Activated naive CD4-positive, alpha-beta T cell treated with anti-CD3 and anti-CD28 coated beads for 36 hours (primary cell): ENCODE measurements at places on chromosomes 2 and 18.

DNA sequence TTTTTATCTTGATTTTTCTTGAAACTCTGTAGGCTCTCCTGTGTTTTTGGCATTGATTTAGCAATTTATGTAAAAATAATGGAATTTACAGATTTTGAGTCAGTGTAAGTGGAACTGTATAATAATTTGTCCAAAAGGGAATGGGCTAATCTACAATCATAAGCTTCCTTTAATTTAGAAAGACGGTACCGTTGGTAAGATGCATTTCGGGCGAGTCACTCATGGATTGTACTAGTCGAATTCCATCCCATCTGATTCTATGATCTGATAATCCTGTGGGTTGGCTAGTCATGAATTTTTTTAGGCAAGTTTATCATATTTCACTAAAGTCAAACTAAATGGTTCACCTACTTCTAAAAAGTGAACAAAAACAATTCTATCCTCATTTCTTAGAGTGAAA, 133.4 kb downstream of the ZNF407 start:
- DNase-seq: no peak

GRCh38 chr2:153604133-153604532, 125.6 kb upstream of the RPRM start:
- no peak for DNase-seq

DNA sequence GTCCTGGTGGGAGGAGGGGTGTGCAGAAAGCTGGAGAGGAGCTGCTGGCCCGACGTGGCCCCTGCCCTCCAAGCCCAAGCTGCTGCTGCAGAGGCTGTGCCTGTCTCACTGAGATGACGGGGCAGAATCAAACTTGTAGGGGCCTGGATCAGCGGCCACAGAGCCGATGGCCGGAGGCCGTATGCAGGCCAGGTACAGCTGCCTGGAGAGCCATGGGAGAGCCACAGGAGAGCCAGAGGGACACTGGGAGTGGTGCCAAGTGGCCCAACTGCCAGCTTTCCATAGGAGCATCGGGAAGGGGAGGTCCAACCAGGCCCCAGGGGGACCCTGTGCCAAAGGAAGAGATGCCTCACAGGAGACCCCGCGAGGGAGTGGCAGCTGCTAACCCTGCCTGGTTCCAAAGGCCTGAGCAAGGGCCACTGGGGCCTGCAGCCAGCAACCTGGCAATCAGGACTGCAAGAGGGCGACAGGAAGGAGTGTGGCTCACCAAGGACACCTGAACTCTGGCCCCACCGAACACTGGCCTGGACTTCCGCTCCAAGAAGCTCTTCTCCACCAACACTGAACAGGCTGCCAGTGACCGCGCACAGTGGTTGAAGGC, 70.7 kb downstream of the HDAC4 start:
- DNase-seq: no peak

DNA sequence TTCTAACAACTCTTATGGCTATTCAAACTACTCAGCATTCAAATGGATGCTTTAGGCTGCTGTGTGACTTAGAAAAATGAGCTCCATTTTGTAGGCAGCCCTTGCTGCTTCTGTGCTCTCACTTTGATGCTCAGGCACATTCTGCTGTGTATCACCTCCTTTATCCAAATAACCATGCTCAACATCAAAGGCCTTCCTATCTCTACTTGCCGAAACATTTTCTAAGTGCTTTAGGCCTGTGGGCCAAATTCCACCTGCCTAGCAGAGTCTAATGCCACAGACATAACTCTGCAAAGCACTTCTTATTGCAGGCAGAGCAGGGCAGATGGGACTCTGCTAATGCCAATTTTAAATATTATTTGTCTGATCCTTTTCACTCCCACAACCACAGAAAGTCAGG, 397.4 kb downstream of the RND3 start:
- no peak for DNase-seq

DNA sequence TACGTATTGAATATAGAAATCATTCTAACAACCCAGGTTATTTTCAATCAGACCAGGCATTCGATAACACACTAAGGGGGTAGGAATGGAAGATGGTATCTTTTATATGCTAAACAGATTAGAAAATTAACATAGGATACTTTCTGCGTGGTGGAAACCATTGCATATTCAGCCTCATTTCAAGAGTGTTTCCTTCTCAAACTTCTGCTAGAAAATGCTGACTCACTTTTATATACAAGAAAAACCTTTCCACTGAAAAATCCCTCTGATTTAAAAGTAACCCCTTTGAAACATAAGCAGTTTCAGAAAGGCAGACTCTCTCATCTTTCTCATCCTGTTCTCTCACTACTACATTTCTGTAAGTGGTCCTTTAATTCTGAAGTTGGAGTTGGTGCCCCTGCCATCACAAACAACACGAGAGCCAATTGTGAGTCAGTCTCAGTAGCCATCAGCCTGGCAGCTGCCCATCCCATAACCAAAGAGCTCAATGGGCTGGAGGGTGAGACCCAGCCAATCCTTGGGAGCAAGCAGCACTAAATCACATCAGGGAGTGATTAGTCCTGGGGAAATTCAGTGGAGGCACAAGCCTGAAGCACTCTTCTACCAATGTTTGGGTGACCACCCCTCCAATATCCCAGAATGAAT, 343.1 kb downstream of the CELF4 start:
- no peak for DNase-seq

- no peak for DNase-seq
These were observed 50.4 kb downstream of the AP1S3 start for GRCh38 chr2:223786943-223787342.

DNA sequence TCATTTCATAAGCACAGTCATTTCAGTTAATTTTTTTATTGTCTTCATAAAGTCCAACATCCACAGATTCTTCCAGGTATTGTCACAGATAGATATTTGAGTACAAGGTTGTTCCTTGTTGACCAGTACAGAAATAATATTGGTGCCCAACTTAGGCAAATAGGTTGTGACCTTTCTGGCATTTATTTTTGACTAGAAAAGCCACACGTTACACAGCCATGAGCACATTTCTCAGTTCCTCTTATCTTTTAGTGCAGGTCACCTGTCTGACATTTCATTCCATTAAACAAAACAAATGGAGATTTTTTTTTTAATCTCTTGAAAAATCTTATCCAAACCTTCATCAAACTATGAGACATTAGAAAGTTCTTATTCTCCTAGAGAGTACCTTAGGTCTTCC, 428.8 kb downstream of the ZNF521 start:
- no peak for DNase-seq

DNA sequence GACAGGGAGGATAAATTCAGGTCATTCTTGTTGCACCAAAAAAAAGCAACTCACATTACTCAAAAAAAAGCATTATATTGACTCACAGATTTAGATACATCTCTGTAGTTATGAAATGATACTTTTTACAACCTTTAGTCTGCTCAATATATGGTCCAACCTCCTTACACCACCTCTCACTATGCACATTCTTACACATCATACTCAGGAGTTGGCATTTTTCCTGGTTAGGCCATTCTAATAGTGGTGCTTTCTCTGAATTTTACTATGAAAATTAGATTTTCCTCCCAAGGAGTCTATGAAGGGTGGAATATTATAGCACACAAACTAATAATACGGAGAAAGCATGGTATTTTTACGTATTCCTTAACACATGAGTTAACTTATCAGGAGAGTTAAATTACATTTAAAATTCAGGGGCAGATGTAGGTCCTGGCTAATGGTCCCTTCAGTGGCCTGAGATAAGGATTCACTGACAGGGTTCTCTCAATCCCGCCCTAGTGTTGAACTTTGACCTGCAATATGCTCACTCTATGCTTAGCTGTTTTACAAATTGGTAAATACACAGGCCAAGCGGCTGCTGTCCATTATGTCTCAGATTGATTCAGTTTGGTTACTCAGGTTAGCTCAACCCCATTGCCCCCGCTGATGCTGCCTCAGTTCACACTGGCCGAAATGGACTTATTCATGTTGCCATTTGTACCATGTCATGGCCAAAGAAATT, 153.6 kb downstream of the NCKAP5 start:
- DNase-seq: no peak

- no peak for DNase-seq
These were observed 82.6 kb downstream of the DGKD start for GRCh38 chr2:233436691-233437438.

GRCh38 chr2:213086050-213086449, 65.4 kb downstream of the IKZF2 start:
- no peak for DNase-seq

DNA sequence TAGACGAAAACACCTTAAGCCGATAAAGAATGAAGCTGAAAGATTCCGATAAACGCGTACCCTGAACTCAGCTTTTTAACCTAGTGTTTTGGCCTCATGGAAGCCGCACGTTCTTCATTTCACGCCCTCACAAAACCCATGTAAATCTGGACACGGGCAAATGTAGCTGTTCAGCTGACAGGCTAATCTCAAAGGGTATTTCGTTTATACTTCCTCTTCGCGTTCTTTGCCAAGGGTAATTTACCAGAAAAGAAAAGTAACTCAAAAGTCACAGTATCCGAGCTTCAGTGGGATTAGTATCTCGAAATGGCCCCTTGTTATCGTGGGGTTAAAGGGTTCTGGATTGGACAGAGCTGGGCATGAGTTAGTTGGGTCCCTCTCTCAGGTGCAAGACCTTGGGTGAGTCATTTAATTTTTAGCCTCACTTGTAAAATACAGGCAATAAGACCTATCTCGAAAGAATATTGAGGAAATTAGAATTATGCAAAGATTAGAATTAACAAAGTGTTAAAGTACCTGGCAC, 22.0 kb upstream of the STPG4 start:
- no peak for DNase-seq

- DNase-seq: no peak
These were observed 4.2 kb upstream of the ERFE start for GRCh38 chr2:238154570-238154969.

DNA sequence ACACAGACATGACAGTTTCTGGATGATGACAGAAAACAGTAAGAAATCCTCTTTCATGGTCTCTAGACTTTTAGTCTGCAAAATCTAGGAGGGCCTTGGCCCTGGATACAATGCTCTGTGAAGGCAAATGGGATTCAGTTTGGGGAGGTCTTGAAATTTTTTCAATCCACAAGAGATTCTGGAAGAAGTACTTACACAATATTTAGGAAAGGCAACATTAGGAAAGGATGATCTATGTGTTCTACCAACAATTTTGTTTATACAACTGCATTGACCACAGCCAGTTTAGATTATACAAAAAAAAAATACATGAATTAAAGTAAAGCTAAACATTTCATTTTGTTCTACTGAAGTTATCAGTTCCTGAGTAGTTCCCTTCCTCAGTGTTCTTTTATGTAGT, 208.0 kb downstream of the SRBD1 start:
- no peak for DNase-seq

- no peak for DNase-seq
These were observed 148.4 kb downstream of the DOCK10 start for GRCh38 chr2:224893848-224894247.

- no peak for DNase-seq
These were observed 58.7 kb downstream of the ASXL2 start for GRCh38 chr2:25819597-25820039.

GRCh38 chr2:15943378-15944280, 3.3 kb downstream of the MYCN start:
- DNase-seq: peak; percentile 33

DNA sequence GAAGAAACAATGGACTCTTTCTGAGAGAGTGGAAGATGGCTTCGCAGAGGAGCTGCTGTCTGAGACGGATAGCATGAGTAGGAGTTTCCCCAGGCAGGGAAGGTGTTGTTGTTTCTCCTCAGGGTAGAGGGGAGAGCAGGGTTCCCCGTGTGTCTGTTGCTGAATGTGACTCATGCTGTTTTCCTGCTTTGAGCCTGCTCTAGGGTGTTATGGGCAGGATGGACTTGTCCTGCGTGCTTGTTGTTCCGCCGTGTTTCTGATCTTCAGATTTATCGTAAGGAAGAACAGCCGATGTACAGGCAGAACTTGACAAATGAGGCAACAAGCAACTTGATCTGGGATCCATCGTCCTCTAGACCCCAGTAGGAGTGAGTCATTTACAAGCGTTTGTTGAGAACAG, 19.7 kb upstream of the MYCN start:
- no peak for DNase-seq

- DNase-seq: no peak
These were observed 7.5 kb downstream of the NRP2 start for GRCh38 chr2:205689820-205690219.

DNA sequence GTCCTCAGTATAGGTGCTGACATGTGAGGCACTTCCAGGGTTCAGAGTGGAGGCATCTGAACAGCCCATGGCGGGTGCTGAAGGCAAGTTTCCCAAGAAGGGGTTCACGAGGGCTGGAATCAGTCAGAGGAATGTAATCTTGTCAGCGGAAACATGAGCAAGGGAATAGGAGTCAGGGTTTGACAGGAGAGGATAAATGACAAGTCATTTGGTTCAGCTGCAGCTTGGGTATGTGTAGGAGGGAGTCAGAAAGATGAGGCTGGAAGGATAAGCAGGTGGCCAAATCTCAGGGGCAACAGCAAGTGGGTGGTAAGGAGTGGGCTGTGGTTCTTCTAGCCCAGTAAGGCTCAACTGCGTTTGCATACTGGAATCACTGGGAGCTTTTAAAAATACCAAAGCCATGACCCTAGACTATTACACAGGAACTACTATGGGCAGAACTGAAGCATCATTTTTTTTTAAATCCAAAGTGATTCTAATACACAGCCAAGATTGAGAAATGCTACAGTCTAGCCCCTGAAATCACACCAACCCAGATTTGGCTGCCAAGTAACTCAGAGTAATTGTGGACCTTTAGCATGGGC, 41.8 kb upstream of the NAB1 start:
- no peak for DNase-seq

GRCh38 chr2:150351922-150352321, 135.5 kb downstream of the RND3 start:
- DNase-seq: no peak

GRCh38 chr2:219538956-219539788, 4.4 kb downstream of the CHPF start:
- DNase-seq: no peak

GRCh38 chr2:227608561-227609338, 5.9 kb downstream of the SCYGR3 start:
- DNase-seq: peak; percentile 10

DNA sequence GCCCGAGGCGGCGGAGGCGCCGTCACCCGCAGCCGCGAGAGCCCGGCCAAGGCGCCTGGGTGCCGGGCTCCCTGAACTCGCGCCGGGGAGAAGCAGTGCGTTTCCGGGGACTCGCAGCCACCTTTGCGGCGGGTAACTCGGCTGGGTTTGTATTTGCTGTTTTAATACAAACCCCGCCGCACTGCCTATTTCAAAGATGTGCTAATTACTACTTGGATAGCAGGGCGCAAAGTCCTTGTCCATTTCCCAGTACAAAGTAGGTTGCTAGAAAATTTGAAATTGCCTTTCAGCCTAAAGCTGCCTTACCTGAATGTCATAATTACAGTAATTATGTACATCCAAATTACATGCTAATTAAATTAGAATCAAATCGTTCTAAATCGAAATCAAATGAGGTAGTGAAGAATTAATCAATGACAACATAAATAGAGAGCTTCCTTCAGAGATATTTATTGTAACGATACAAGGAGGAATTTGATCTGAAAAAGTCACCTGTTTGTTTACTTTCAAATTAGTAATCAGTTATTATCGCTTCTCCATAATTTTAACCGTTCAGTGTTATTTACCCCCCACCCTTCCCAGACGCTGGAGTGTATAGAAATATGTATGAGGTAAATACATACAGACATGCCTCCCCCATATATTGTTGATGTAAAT, 8.1 kb downstream of the SP9 start:
- peak; percentile 54 for DNase-seq

GRCh38 chr2:74779587-74780135, 54.3 kb upstream of the HK2 start:
- no peak for DNase-seq
